RCC 7860 (cell line): ENCODE measurements at places on chromosomes 12 and 14.

DNA sequence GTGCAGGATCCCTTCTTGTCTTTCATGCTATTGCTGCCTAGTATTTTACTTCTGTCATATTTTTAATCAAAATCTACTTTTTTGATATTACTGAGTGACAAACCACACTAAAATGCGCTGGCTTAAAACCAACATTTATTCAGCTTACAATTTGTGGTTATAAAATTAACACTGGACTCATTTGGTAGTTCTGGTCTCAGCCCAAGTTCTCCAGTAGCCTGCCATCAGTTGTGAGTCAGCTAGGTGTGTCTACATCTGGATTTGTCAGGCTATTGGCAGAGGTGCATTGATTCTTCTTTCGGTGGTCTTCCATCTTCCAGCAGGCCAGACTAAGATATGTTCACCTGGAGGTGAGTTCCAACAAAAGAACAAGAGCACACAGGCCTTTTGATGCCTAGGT, 765.1 kb upstream of the FBXO33 start:
- no peak for DNase-seq

- DNase-seq, result no peak
Measured at GRCh38 chr12:4448943-4449850, 3.6 kb upstream of the FGF6 start.

GRCh38 chr12:43044241-43044640, 454.7 kb upstream of the PRICKLE1 start:
- DNase-seq, result no peak

- DNase-seq, result no peak
Measured at GRCh38 chr12:102659200-102659911, 179.0 kb upstream of the IGF1 start.

DNA sequence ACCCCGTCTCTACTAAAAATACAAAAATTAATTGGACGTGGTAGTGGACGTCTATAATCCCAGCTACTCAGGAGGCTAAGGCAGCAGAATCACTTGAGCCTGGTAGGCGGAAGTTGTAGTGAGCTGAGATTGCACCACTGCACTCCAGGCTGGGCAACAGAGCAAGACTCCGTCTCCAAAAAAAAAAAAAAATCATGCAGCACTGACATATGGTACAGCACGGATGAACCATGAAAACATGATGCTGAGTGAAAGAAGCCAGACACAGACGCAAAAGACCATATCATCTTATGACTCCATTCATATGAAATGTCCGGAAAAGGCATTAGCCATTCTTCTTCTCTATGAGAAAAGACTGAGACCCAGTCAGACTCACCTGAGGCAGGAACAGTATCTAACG, 50.4 kb downstream of the PITPNM2 start:
- no peak for DNase-seq

DNA sequence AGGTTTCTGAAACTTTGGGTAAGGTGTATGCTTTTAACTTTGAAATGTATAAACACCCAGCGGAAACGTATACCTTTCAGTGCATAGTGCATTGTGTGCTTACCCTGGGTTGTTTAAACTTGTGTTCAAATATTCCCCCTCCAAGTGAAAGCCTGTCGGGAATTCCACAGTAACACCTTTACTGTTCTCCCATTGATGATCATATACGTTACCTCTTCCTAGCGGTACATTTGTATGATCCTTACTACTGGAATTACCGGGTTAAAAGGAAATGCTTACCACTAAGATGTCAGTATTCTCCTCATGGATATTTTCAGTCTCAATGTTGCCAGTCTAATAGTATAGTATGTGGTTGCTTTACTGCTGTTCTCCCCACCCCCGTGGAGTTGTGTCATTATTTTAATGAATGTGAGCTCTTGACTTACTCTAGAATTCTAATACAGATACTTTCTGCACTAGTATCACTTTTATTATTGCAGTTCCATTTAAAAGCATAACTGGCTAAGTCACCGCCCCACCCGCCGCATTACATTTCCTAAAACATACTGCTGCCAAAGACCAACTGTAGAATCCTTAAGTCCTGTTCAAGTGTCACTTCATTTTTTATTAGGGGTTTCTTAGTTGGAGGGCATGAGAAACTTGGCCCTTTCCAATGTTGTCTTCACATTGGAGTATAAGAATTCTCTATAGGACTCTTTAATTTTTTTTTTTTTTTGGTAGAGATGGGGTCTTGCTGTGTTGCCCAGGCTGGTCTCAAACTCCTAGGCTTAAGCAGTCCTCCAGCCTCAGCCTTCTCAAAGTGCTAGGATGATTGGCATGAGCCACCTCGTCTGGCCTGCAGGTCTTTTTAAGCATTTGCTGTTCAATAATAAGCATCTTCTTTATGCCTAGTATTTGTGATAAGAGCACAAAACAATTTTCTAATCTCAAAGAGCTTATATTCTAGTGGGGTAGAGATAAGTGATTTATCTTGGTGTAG, 24.9 kb downstream of the NUDT4 start:
- no peak for DNase-seq

GRCh38 chr14:89293314-89293916, 123.6 kb downstream of the FOXN3 start:
- DNase-seq, result no peak

DNA sequence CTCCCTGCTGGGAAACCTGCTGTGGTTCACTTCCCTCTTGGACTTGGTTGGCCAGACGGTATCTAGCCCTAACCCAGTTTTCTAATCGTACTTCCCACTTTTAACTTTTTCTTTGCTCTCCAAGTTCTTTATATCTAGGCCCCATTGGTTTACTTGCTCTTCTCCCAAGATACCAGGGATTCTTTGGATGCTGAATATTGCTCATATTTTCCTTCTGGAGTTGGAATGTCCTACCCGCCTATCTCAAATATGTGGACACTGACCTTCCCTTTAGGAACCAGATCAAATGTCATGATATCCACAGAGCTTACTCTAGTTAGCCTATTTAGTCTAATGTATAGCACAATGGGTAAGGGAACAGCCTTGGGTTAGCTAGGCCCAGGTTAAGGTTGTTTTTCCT, 228.6 kb downstream of the DACT1 start:
- DNase-seq, result no peak

DNA sequence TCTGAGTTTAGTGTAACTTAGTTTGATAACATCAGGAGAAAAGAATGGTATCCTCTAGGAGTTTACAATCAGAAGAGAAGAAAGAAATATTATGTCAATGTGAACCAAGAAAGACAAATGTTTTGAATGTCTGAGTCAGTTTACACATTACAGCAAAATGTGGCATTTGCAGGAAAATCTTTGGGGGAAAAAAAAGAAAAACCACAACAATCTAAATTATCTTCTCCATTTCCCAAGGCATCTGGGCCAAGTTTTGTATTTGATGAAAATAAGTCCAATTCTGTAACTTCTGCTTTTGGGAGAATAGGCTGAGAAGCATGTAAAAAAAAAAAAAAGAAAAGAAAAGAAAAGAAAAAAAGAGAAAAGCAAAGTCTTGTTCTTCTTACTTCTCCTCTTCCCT, 58.8 kb upstream of the FLRT2 start:
- no peak for DNase-seq

DNA sequence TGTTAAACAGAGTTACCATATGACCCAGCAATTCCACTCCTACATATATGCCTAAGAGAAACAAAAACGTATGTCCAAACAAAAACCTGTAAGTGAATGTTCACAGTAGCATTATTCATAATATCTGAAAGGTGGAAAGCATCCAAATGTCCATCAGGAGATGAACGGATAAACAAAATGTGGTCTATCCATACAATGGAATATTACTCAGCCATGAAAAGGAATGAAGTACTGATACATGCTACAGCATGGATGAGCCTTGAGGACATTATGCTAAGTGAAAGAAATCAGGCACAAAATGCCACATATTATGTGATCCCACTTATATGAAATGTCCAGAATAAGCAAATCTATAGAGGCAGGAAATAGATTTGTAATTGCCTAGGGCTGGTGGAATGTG, 16.8 kb downstream of the MOK start:
- DNase-seq, result no peak

- DNase-seq, result no peak
Measured at GRCh38 chr12:2052826-2053678, at the start of gene CACNA1C. CACNA1C (plus strand) TSS chr12:2052987; CDS start chr12:2053563, 576 bp downstream.

DNA sequence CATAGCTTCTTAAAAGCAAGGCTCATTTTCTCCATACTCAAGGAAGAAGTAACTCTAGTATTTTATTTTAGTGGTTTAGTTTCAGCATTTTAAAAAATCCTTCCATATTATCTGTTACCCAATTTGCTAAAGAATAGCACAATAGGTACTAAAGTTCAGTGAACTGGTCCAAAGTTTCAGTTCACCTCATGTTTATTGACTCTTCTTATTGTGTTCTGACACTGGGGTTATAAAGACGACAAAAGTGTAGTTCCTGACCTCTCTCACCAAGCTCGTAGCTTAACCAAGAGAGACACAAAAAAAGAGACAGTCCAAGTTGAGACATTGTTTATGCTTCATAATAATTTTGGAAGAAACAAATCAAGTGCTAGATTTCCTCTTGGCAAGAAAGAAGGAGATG, 40.8 kb upstream of the SLC38A2 start:
- DNase-seq, result no peak

- no peak for DNase-seq
Measured at GRCh38 chr12:12606781-12607589, 4.7 kb upstream of the CREBL2 start.

- DNase-seq, result no peak
Measured at GRCh38 chr12:112518365-112518735, 99.6 kb downstream of the PTPN11 start.

DNA sequence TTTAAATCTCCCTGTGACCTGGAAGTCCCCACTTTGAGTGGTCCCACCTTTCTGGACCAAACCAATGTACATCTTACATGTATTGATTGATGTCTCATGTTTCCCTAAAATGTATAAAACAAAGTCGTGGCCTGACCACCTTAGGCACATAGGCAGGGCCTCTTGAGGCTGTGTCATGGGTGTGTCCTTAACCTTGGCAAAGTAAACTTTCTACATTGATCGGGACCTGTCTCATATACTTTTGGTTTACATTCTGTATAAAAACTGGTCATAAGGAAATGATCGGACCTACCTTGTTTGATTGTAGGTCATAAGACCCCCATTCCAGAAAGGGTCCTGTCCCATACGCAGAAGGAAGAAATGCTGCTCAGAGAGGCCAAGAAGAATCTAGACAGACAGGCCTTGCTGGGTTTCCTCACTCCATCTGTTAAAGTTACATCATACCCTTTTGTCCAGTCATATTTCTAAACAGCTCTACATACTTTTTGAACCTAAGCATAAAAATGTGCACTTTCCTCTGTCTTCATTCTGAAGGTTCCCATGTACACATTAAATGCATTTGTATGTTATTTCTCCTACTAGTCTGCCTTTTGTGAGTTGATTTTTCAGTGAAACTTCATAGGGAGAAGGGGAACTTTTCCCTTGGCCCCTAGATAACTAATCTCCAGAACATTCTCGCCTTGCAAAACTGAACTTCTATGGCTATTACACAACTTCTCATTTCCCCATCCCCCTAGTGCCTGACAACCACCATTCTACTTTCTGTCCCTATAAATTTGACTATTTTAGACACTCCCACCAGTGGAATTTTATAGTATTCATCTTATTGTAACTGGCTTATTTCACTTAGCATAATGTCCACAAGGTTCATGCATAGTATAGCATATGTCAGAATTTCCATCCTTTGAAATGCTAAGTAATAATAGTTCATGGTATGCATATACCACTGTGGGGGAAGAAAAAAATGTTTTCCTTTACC, 30.2 kb upstream of the CPM start:
- DNase-seq, result no peak

DNA sequence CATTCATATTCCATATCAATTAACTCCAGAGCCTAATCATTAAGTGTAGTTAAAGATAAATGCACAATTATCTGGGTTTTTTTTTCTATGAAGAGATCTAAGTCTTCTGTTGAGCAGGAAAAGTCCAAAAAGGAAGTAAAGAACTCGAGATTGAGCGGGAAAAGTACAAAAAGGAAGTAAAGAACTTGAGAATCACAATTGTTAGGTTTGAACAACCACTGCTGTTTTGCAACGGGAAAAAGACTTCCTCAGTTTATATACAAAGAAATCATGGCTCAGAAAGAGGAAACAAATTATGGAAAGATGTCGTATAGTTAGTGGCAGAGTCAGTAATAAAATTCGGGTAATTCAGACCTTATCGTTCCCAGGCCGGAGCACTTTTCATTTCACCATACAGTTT, 63.3 kb downstream of the PPP1R12A start:
- no peak for DNase-seq

DNA sequence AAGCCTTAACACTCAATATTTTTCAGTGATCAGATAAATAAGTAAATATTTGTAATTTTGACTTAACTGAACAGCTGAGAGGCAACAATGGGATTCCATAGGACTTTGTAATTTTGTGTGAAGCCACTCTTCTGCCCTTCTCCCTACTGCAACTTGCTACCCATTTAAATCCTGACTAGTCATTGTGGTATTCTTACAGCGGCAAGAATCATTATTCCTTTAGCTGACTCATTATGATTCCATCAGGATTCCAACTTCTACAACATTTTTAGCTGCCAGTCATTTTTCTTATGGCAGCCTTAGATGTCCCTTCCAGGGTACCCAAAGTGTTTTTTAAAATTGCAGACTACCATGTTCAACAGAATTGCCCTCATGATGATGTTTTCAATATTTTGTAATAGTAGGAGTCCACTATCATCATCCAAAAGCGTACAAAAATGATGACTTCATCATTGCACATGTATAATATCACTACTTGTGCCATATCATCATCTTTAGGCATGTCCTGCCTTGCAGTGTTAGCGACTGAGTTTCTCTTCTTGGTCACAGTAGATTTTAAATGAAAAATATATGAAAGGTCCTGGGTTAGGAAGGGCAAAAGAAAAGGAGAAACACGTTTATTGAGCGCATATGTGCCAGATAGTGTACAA, 5.1 kb upstream of the MAGOHB start:
- DNase-seq, result peak; percentile 80

- no peak for DNase-seq
Measured at GRCh38 chr12:66668311-66668710, 10.6 kb downstream of the GRIP1 start.

DNA sequence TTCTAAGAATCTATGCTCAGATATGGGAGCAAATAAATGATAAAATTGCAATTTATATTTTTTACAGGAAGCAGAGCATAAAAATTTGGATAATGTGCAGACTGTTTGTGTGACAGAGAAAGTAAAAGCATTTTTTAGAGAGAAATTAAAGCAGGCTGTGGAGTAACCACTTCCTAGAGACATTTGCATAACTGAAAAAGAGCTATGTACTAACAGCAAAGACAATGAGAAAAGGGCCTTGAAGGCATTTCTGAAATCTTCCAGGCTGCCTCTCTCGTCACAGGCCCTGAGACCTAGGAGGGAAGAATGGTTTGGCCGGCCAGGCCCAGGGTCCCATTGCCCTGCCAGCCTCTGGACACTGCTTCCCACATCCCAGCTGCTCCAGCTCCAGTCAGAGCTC, 247.2 kb downstream of the ALX1 start:
- no peak for DNase-seq

GRCh38 chr12:12946686-12947355, 5.1 kb downstream of the GPRC5D start:
- DNase-seq, result no peak

- DNase-seq, result no peak
Measured at GRCh38 chr14:81989211-81989610, 455.6 kb upstream of the SEL1L start.

DNA sequence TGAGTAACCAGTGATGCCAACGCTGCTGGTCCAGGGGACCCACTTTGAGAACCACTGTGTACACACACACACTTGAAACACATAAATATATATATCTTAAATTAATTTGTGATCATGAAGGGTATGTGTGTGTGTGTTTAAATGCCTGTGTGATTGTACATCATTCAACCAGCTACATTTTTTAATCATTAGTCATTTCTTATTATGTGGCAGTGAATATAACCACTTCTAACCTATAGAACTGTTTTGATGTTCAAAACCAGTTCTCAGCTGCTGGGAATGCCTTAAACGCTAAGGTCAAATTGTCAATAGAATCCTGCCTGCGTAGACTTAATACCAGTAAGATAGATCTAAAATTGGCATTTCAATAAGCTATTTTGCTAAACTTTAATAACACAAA, 330.0 kb downstream of the SYT1 start:
- no peak for DNase-seq
